Stimulated activated CD4-positive, alpha-beta T cell treated with anti-CD3 and anti-CD28 coated beads, Interleukin-2, amount 100 ng/mL, for 24 hours (primary cell): ENCODE measurements at places on chromosomes 3 and 15.
A peak's percentile ranks its signal among the peaks of the same experiment; 100 is the strongest.

- no peak for DNase-seq
Observed at GRCh38 chr3:137012097-137012501, 54.3 kb downstream of the IL20RB start.

GRCh38 chr3:10157031-10157430, 7.7 kb upstream of the IRAK2 start:
- no peak for DNase-seq

- no peak for DNase-seq
Observed at GRCh38 chr3:94413336-94414108, 350.7 kb downstream of the NSUN3 start.

DNA sequence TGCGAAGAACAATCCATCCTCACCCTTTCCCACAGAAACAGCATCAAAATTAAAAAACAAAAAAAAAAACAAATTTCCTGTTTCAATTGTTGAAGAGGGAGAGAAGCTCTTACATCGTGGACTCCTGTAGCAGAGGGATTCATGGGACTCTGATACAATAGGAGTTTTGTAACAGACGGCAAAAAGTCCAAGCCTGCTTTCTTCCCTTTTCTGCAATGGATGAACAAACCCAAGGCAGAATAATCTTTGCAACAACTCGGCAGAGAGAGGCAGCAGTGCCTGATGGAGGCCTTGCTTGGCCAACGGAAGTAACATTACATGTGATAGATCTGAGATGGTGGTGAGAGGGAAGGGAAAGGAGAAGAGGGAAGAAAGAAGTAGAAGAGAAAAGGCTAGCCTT, 26.9 kb downstream of the CCR4 start:
- no peak for DNase-seq

DNA sequence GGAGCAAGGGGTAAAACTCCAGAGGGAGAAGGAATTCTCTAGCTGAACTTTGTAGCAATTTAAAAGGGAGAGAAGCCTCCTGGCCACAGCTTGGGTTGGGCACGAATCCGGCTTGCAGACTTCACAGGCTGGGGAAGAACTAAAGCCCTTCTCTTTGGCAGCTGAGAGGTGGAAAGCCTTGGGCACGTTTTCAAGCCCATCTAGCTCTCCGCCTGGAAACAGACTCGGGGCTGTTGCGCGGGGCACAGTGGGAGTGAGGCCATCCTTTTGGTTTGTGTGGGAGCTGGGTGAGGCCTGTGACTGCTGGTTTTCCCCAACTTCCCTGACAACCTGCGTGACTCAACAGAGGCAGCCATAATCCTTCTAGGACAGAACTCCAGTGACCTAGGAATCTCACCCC, 295.7 kb upstream of the ROBO1 start:
- DNase-seq, result no peak

GRCh38 chr3:186273586-186273985, 88.4 kb downstream of the DGKG start:
- no peak for DNase-seq

DNA sequence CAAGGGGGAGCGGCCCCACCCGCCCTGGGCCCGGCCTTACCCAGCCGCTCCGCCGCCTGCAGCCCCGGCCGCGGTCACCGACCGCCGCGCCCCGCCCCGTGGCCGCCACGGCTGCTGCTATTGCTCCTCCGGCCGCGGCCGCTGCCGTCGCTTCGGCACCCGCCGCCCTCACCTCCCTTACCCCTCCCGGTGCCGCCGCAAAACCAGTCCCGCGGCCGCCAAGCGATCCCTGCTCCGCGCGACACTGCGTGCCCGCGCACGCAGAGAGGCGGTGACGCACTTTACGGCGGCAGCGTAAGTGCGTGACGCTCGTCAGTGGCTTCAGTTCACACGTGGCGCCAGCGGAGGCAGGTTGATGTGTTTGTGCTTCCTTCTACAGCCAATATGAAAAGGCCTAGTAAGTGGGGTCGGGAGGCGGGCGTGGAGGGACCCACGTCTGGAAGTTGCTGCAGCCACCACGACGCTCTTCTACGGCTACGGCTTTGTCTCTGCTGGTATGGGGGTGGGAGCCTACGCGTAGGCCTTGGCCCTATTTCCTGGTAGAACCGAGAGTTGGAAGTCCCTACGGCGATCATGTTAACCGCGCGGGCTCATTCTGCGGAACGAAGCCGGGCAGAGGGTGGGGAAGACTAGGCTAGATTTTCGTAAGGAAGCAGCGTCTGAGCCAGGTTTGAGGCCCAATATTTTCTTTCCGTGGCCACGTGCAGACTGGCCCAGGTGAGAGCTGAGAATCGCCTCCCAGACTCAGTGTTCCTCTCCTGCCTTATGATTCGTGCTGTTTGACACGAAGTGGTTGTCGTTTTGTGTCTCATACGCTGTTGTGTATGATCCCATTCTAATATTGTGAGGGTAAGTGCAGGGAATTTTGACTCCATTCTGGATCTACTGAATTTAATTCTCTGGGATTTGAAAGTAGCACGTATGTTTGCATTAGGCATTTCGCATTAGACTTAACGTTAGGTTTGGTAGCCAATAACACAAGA, at the start of the genes GNL3 and PBRM1:
Gene GNL3, plus strand, starts transcription at position 324 of the 983 bp plus-strand sequence. Its CDS starts 61 bp downstream, at position 385.
Gene PBRM1, minus strand, starts transcription at position 205 of the 983 bp plus-strand sequence.
- peak; percentile 93 for DNase-seq

- DNase-seq, result no peak
Observed at GRCh38 chr3:42349765-42350594, 60.4 kb downstream of the LYZL4 start.

DNA sequence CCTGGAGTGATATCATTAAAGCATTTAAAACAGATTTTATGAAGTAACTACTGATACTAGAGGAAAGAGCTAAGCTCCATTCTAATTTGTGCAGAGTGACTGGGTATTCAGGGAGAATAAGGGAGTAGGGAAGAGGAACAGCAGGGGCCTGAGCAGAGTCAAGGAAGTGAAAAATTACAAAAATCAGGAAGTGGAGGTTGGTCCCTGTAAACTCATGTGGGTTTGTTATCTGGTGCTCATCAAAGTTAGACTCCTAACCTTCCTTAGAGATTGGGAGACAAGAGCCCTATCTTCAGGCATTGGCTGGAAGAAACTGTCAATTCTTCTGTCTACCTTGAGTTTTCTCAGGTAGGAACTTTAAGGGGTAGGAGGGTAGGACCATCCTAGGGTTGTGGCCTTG, 82.5 kb downstream of the NEK11 start:
- DNase-seq, result no peak

GRCh38 chr3:158659454-158660237, 12.8 kb downstream of the LXN start:
- peak; percentile 54 for DNase-seq

- no peak for DNase-seq
Observed at GRCh38 chr3:95356764-95357501, 1294.1 kb downstream of the NSUN3 start.

DNA sequence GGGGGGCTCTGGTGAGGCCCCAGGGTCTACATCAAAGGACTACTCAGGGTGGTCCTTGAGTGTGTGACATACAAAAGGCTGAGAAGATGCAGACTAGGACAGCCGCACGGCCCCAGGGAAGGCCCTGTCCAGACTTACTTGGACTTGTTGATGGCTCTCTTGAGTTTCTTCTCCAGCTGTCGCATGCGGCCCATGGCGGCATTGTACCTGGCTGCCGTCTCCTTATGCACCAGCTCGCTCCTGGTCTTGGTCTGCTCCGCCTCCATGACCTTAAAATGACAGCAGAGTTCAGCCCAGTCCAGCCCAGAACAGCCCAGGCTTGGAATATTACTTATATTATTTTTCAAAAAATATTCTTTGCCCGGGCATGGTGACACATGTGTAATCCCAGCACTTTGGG, 56.0 kb downstream of the CAPN7 start:
- DNase-seq, result no peak

- DNase-seq, result no peak
Observed at GRCh38 chr3:37909067-37909911, 47.6 kb downstream of the CTDSPL start.

DNA sequence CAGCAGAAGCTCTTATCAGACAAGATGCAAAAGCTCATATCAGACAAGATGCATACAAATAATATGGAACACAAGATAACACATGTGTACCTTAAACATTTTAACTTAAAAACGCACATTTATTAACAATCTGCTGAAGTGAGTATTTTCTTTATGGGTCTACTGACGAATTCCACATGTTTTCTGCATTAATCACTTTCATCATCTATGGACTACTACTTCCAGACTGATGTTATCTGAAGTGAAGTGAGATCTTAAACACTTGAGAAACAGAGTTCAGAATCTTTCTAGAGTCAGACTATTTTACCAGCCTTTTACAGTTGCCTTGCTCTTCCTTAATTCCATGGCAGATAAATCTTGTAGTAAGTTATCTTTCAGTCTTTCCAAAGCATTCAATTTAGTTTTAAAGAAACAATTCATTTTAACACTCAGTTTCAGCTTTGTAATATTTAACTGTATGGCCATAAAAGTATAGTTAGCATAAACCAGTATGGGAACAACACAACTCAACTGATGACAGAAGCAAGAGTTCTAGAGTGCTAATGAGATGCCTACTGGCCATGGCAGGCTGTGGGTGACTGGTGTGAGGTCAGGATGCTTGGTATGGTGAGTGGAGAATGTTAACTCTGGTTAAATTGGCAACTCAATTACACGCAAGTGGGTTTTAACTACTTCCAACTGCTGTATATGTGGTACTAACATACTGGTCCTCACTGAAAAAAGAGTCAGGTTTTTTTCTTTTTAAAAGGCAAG, 9.8 kb downstream of the CMTM6 start:
- no peak for DNase-seq

GRCh38 chr3:126439346-126439967, 36.2 kb downstream of the ZXDC start:
- DNase-seq, result no peak

- DNase-seq, result no peak
Observed at GRCh38 chr3:151875759-151876158, 2.3 kb downstream of the SUCNR1 start.

DNA sequence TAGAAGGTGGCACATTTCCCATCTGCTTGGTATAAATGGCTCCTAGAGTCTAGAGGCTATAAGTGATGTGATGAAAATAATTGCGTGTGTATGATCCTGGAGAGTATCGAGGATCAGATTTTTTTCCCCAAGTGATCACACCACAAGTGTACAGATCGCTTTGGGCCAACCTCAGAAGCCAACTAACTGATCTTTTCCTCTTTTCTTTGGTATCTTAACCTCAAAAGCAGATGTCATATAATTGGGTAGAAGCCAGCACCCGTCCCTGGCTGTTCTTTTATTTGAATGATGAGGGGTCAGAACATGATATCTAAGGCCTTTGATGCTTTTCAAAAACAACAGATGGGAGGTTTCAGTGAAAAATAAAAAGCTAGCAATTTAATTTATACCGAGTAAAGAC, 3.3 kb downstream of the P2RY14 start:
- DNase-seq, result no peak

DNA sequence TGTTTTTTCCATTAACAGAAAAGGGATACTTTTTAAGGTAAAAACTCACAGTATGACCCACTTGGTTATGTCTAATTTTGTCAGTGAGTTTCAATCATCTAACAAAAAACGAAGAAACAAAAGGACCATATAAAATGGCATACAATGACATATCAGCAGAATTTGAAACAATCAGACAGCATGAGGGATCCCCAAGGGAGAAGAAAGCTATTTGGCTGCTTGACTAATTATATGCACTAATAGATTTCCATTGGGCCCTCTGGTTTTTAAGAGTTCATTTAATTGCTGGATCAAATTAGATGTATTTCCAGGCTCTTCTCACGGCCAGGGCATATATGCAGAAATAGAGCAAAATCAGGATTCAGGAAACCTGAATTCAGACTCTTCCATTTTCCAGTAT, 376.4 kb upstream of the GBE1 start:
- no peak for DNase-seq

- peak; percentile 50 for DNase-seq
Observed at GRCh38 chr15:34582461-34583371, 735 bp downstream of the GOLGA8B start.

DNA sequence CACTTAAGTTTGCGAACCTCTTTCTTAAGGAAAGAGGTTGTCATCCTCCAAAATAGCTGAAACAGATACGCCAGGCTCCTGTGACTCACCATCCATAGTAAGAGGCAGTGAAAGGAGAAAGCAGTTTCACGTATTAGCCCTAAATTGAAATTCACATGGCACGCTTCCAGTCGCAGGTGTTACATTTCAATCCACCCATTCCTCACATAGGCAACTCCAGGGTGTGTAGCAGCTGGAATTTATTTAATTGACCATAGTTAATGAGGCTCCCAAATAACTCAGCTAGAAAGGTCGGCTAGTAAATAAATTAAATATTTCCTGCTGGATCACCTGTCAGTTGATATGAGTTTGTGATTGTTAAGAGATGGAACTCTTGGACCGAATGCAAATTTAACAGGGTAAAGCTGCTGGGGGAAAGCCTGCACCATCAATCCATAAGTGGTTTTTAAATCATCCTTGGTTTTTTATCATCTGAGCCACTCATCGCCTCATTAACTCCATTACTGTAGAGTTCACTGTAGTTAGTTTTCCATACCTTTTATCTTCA, 19.6 kb downstream of the NSUN3 start:
- no peak for DNase-seq

DNA sequence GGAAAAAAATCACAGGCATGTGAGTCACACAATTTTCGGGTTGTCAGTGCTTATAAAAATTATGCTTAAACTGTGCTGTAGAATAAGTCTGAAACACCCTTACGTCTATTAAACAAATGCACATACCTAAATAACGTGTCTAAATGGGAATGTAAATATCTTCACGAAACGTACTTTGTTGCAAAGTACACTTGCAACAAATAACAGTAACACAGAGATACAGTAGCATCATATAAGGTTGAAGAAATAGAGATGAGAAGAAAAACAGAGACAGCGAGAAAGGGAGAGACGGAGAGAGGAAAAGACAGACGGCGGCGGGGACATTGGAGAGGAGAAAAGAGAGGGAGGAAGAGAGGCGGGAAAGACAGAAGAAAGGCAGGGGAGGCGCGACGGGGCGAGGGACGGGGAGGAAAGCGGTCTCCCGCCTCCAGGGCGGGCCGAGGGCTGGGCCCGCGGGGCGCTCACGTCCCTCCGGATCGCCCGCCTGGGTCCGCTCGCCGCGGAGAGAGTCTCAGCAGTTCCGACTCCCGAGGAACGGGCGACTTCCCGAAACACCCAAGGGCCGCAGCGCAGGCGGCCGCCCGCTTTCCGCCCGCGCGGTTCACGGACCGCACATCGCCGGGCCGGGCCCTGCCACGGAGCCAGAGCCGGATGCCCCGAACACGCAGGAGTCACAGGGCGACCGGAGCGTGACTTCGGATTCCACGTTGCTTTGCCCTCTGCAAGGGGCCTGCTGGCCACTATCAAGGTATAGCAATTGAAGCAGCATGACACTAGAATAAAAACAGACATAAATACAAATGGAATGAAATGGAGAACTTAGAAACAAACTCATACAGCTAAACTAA, 153.4 kb downstream of the LMLN start:
- peak; percentile 14 for DNase-seq

DNA sequence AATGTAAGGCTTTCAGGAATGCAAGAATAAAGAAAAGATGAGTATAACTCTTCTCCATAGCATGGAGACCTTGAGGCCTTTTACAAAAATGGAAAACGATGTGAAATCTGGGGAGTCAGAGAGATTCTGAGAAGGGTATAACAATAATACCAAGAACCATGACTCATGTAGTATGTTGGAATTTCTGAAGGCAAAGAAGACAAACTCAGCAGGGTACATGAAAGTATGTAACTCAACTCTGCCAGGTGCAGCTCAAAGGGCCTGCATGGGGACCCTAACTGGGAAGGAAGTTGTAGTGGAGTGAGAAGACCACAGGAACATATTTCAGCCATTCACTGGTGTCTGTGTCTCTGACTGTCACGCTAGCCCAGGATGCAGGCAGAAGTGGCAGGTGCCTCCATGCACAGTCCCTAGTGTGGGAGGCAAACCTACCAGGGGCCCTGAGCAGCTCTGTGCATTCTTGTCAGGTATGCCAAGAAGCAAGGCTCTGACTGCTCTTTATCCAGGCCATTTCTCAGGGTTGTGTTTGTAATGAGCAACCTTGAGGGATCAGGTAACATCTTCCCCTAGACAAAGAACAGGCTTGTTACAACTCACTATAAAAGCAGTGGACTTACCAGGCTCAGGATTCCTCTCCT, 57.2 kb downstream of the GPR156 start:
- no peak for DNase-seq
